ENCODE measurements at places on chromosomes 7 and 10. TPM values are rescaled to one million over a fixed set of nuclear protein-coding genes. Genes with fewer than 3 reads are reported as not detected.
A peak's percentile ranks its signal among the peaks of the same experiment; 100 is the strongest.

CHAT gene
- not detected for polyA plus RNA-seq

ACSL5 gene
- 0.23 TPM for polyA plus RNA-seq

GAD2 gene
- not detected for polyA plus RNA-seq

RET gene
- polyA plus RNA-seq = 0.80 TPM

CHST12 gene
- 10.7 TPM for polyA plus RNA-seq

CARD11 gene
- polyA plus RNA-seq = 3.1 TPM

PHKG1 gene
- 0.37 TPM for polyA plus RNA-seq

DNA sequence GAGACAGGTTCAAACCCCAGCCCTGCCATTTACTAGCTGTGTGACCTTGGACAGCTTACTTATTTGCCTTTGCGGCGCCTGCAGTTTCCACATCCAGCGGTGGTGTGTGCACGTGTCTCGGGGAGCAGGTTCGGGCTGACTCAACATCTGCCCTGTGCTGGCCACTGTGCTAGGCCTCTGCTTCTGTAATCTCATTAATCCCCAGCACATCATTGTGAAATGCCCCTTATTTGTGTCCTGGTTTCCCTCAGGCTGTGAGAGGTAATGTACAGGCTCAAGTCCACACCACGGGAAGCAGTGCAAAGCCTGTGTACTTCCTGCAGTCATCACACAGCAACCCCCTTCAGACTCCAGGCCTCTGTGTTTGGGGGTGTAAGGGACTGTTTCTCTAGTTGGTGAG is 285.7 kb downstream of the RPS24 start:
- no peak for DNase-seq

DNA sequence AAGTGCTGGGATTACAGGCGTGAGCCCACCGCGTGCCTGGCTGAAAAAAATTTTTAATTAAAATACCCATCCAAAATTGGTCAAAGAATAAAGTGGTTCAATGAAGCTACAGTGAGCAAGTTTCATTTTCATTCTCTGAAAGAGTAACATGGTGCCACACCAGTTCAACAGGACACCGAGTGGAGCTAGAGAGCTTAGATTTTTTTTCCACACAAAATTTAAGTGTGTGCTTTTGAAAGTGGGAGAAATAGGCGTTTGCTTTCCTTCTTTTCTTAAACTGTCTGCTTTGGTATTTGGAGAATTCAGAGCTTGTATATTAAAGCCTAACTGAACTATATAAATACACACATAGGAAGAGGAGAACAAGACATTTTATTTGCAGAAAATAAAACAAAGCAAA is 43.4 kb downstream of the BPGM start:
- no peak for DNase-seq

DNA sequence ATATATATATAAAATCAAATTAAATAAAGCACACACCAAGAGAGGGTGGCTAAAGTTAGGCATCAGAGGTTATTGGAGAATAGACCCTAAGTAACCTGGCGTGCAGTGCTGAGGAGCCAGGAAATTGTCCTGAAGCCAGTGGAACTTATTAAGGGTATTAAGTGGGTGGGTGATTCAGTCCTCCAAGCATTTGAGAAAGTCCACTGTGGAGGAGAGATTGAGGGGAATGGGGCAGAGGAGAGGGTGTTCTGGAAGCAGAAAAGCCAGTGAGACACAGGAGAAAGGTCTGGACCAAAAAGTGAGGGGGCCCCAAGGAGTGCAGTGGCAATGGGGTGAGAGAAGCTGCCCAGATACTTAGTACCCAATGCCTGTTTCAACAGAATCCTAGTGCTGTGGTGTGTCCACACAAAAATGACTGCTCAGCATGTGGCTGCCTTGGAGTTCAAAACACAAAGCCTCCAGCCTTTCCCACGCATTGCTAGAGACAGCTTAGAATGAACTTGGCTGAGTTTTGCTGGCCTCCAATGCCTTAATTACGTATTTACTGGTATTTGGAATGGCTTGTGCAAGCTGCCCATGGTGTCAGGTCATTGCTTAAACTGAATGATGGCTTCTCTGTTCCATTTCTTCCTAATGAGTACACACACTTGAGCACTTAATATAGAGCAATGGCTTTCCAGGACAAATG is 44.9 kb upstream of the CHST15 start:
- no peak for DNase-seq

DNA sequence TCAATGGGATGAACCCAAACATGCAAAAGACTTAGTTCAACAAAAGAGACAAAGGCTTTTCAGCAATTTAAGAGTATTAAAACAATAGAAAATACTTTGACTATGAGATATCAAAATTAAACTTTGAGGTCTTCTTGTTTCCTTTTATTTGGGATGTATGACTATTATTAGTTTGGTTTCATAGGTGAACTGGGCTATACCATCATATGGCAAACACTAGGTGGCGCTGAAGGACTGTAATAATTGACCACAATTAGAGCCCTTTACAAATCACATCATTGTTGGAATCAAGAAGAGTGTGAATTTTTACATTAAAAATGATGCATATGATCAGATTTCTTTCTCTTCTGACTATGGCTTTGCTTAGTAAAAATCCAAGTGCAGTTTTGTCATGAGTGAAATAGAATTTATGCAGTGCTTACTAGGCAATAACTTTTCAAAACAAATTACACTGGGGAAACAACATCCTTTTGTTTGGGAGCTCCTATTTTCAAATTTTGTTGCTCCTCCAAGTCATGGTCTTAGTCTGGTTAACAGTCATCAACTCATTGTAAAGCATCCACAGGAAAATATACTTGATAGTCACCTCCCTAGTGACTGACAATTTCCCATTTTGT is 14.7 kb upstream of the NXPH1 start:
- DNase-seq = peak; percentile 30
